Right atrium auricular region (tissue), 2 donors: ENCODE measurements at places on chromosomes 12 and 14. TPM values are rescaled to one million over a fixed set of nuclear protein-coding genes. Genes with fewer than 3 reads are reported as not detected.

The EDDM3A gene
- total RNA-seq: not detected

The SDR39U1 gene
- total RNA-seq: 49.2 TPM

The MDM2 gene
- 36.6 TPM for total RNA-seq

The APOLD1 gene
- total RNA-seq: 49.9 TPM

The POTEM gene
- not detected for total RNA-seq

DNA sequence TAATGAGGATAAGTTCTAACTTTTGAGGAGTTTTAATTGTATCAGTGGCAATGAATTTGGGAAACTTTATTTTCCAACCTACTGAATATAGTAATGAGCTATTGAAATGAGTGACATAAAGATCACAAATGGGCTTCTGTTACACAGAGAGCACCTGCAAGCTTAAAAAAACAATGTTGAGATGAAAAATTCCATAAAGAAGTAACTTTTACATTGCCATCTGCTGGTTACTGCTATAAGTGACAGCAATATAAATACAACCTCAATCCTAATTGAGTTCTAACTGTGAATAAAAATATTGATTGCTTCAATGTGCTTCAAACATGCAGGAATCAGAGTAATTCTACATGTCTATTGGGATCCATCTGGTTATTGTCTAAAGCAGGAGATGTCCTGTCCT is 14.2 kb downstream of the WIF1 start:
- DNase-seq: no peak

DNA sequence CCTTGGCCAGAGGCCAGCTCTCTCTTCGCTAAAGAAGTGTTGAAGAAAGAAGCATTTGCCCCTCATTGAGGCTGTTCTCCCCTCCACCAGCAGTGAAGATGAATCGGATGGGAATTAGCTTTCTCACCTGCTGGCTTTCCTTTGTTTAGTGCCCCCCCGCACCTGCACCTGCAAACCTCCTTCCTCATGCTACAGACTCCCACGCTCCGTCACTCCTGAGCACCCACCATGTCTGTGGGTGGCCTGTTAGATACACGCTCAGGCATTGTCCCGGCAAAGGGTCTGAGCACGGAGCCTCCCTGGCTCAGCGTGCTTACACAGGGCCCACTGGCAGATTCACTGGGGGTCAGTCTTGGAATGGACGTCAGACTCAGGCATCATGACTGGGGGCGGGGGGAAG is 121.6 kb downstream of the GLT1D1 start:
- DNase-seq: no peak

GRCh38 chr12:19014240-19014639 is 115.3 kb upstream of the PLEKHA5 start:
- DNase-seq: no peak

DNA sequence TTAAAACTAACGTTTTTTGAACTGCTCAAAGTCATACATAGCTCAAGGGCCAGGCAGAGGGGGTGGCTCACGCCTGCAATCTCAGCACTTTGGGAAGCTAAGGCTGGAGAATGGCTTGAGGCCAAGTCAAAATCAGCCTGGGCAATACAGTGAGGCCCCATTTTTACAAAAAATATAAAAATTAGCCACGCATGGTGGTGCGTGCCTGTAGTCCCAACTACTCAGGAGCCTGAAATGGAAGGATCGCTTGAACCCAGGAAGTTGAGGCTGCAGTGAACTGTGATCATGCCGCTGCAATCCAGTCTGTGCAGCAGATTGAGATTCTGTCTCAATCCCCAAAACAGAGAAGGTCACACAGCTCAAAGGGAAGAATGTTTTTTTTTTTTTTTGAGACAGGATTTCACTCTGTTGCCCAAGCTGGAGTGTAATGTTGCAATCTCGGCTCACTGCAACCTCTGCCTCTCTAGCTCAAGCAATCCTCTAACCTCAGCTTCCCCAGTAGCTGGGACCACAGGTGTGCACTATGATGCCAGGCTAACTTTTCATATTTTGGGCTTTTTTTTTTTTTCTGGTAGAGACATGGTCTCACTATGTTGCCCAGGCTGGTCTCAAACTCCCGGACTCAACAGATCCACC is 2.9 kb downstream of the RBM23 start:
- no peak for DNase-seq
